Daoy (cell line): ENCODE measurements at places on chromosomes 3 and 15. TPM values are rescaled to one million over a fixed set of nuclear protein-coding genes. Genes with fewer than 3 reads are reported as not detected.

DNA sequence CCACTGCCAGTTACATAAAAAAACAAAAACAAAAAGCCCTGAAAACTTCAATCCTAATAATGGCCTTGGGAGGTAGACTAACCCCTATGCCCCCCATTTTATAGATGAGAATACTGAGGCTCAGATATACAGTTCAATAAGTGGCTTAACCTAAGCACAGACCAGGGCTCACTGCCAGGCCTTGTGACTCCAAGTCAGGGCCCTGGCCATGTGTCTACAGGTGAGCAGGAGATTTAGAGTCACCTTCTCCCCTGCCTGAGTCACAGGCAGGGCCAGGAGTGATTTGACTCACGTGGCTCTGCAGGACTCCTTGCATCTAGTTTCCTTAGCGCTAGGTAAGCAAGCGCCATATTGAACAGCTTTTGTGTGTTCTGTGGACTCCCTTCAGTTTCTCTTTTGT lies 98.6 kb upstream of the ETV5 start:
- DNase-seq: no peak

- DNase-seq: peak; percentile 72
Measured at GRCh38 chr3:179967622-179968021, 69.1 kb downstream of the PEX5L start.

- DNase-seq: no peak
Measured at GRCh38 chr3:25457671-25458419, 29.8 kb downstream of the RARB start.

Gene SLC2A2
- total RNA-seq: not detected in 2 replicates

DNA sequence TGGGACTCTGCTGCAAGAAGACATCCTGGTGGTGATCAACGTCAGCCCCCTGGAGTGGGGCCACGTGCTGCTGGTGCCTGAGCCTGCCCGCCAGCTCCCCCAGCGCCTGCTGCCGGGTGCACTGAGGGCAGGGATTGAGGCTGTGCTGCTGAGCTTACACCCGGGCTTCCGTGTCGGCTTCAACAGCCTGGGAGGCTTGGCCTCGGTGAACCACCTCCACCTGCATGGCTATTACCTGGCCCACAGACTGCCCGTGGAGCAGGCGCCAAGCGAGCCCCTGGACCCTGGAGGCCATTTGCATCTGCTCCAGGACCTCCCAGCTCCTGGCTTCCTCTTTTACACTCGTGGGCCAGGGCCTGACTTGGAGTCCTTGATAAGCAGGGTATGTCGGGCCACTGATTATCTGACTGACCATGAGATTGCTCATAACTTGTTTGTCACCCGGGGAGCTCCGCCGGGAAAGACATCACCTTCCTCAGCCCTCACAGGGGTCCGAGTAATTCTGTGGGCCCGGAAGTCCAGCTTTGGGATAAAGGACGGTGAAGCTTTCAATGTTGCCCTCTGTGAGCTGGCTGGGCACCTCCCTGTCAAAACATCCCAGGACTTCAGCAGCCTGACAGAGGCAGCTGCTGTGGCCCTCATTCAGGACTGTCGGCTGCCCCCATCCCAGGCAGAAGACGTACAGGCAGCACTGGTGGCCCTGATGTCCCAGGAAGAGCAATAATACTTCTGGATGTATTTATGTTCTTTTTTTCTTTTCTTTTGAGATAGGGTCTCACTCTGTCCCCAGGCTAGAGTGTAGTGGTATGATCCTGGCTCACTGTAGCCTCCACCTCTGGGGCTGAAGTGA lies 7.6 kb downstream of the GDPGP1 start:
- DNase-seq: no peak

Gene REC114
- not detected in 2 replicates for total RNA-seq

- peak; percentile 93 for DNase-seq
Measured at GRCh38 chr3:106428565-106428994, 559.8 kb upstream of the CBLB start.

- no peak for DNase-seq
Measured at GRCh38 chr15:42788725-42789124, 51.8 kb upstream of the CDAN1 start.

- DNase-seq: peak; percentile 24
Measured at GRCh38 chr15:99925661-99926461, 192.6 kb upstream of the LYSMD4 start.

Gene ULK3
- 17.6 and 24.3 TPM in 2 replicates for total RNA-seq

Gene PFN2
- 243 and 282 TPM in 2 replicates for total RNA-seq

DNA sequence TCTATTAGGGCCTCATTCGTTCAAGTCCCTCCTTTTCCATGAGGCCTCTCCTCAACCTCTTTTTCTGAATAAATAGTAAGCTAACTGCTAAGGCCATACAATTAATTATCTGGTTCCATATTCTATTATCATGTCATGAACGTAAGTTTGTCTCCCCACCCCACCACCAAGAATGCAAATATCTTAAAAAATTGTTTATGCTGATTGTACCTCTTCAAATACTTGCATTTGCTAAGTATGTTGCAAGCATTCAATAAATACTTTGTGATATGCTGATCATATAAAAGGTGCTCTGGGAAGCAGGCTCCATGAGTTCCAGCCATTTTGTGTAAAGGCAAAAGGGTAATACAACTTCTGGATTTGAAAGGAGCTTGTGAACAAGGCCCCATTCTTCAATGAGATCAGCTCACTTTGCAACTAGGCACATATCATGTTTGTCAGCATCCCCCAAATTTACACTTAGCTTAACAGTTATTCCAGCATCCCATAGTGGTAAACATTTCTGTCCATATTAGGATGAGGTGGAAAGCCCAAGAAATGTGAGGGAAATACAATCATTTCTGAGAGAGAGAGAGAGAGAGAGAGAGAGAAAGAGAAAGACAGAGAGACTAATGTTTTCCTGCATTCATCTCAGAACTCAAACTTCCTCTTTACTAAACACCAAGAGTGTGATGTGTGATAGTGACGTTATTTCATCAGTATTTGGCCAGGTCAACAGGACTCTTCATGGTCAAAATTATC lies 33.2 kb downstream of the SLC12A8 start:
- no peak for DNase-seq

DNA sequence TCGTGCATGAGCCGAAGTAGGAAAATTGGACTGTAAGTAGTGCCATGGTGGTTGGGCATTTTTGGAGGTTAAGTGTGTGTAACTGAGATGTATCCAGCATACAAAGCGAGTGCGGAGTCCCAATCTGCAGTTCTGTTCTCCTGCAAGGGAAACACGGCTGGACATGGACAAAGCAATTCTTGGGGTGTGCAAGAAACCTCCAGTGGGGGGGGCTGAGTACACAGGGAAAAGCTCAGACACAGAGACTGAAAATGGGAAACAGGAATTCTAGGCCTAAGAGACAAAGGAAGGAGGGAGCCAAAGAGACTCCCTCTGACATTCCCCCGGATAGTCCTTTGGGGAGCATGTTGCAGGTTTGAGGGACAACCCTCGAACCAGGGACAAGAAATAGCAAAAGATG lies 83.2 kb upstream of the PLSCR4 start:
- DNase-seq: peak; percentile 16

DNA sequence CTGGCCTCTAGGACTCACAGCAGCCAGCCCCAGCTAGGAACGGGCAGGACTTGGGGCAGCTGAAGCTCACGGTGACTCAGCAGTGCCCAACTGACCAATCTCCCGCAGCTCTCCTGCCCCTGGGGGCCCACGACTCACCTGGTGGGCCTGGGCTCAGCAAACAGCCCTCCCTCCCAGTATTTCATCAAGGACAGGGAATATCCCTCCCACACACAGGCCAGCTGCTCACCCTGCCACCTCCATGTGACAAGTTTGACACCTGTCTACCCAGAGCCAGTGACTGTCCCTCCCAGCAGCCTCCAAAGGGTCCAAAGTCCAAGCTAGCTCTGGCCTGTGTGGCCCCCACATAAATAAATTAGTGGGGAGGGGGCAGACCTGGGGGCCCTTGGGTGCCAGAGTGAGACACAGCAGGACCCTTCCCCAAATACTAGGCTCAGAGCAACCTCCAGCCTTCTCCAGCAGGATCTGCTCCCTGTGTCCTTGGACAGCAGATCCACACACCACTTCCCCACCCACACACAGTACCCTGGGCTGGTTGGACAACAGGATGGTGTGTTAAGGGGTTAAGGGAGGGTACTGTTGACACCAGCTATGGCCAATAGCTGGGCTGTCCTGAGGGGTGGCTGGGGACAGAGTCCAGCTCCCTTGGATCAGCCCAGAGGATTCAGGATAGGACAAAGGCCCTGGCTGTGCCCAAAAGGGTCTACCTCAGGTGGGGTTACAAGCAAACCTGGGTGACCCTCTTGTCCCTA lies 4.3 kb downstream of the GNAT1 start:
- no peak for DNase-seq

Gene ARHGAP31
- 14.3 and 14.6 TPM in 2 replicates for total RNA-seq

DNA sequence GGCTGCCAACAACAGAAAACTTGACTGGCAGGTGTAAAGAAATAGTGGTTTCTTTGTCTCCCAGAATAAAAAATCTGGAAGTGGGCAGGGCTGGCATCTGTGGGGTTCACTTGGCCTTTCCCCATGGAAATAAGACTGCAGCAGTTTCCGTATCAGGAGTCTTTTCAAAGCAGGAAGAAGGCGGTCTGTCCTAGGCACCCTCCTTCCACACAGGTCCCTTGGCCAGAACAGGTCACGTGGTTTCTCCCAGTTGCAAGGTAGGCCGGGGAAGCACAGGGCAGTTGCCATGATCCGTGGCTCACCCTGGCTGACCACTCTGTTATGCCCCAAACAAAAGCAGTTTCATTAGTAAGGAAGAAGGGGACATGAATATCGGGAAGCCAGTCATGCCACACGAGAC lies 45.4 kb downstream of the ZDHHC19 start:
- no peak for DNase-seq

- no peak for DNase-seq
Measured at GRCh38 chr3:134824791-134825190, 29.7 kb downstream of the EPHB1 start.

DNA sequence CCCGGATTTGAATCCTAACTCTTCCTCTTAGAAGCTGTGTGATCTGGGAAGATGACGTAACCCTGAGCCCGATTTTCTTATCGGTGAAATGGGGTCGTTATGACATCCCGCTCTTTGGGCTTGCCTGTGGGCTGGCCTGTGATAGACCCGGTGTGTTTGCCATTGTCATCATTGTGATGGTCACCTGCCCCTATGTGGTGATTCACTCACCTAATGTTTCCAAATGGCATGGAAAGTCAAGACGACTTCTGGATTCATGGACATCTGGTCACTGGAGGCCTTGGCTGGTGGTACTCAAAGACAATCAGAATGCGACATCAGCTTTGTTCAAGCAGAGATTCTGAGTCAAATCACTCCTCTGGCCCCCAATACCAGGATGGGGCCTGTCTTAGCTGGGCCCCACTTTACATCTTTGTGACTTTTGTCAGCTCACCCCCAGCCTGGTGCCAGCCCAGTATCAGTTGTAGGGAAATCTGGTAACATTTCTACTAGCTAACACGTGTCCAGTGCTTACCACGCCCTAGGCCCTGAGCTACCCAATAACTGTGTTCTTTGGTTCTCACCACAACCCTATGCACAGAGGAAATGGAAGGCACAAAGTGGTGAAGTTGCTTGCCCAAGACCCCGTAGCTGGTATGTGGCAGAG lies 2.8 kb downstream of the TMEM43 start:
- no peak for DNase-seq

Gene KIF9
- 14.8 and 29.4 TPM in 2 replicates for total RNA-seq

DNA sequence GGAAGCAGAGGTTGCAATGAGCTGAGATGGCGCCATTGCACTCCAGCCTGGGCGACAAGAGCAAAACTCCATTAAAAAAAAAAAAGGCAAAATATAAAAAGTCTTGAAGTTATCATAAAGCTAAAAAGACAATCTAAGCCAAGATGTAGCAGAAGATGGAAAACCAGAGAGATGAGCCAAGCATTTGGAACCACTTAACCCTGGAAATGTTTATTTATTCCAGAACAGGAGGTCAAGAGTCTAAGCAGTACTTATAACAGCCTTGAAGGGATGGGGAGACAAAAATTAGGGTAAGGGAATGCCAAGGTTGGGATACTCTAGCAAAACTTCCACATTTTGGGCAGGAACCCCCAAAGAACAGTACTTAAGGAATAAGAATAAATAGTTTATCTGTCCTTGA lies 30.1 kb downstream of the FAIM start:
- DNase-seq: no peak

Gene MFN1
- 38.7 and 50.9 TPM in 2 replicates for total RNA-seq

Gene ACVR2B
- 2.9 and 3.7 TPM in 2 replicates for total RNA-seq

Gene PLXND1
- 9.1 and 12.1 TPM in 2 replicates for total RNA-seq

GRCh38 chr3:187942658-187943241 lies 197.5 kb upstream of the BCL6 start:
- no peak for DNase-seq

Gene XCR1
- total RNA-seq: not detected in 2 replicates

Gene CHSY1
- total RNA-seq: 26.6 and 29.0 TPM in 2 replicates

Gene PRKCD
- 0.30 and 0.80 TPM in 2 replicates for total RNA-seq

DNA sequence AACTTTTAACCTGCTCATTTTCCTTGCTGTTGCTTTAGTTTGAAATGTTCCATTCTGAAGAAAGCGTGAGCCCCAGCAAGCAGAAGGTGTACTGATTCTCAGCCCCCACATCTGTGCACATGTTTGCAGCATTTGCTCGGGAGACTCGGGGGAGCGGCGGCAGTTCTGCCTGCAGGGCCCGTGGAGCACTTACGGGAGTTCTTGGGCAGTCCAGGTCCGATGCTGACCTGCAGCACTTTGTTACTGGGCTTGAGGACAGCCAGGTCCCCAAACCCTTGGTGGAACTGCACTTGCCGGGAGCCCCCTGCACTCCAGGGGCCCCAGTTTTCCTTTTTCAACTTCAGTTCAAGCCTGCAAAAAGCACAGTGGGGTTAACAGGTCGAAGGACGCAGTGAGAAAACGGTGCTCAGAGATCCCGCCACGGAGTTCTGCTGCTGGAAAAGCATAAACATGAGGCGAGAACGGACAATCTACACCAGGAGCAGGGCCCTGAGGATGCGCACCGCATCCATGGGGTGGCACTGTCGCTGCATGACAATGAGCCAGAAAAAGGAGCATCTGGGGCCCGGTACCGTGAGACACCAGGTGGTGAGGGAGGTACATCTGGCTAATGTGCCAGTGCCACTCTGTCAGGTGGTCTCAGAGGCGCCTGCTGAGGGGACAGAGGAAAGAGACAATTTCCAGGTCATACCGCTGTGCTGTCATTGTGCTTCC lies 45.6 kb upstream of the LDHAL6B start:
- DNase-seq: peak; percentile 29

- peak; percentile 30 for DNase-seq
Measured at GRCh38 chr3:167684388-167684993, 30.7 kb upstream of the WDR49 start.

GRCh38 chr3:55524565-55525244 lies 37.6 kb upstream of the WNT5A start:
- DNase-seq: peak; percentile 50

- no peak for DNase-seq
Measured at GRCh38 chr3:52535411-52536111, 844 bp upstream of the UQCC5 start.

DNA sequence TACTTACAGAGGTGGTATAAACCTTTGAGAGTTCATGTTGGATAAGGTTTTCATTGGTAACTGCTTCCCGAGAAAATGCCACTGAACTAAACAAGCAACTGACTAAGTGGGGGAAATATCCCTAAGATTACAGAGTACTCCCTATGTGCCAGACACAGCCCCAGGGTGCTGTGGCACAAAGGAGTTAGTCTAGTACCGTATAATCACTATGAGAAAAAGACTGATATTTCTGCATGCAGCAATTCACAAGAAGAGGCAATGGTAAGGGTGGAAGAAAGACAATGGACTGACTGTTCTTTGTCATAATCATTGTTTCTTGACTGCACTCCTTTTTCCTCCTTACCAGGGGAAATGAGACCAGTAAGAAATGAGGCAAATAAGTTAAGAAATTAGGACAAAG lies 20.0 kb upstream of the SLC25A26 start:
- DNase-seq: no peak
